Camera-type eye (tissue), 1 donor: ENCODE measurements at places on chromosomes 16 and 17. TPM values are rescaled to one million over a fixed set of nuclear protein-coding genes. Genes with fewer than 3 reads are reported as not detected.

The AKTIP gene
- total RNA-seq, result 52.3 TPM

The TMEM256 gene
- total RNA-seq, result 27.9 TPM

The NPIPA8 gene
- total RNA-seq, result 76.3 TPM

The HOXB6 gene
- total RNA-seq, result not detected

The ERN2 gene
- total RNA-seq, result 0.38 TPM

The CEMP1 gene
- not detected for total RNA-seq

The KRTAP4-4 gene
- total RNA-seq, result not detected

The EPX gene
- total RNA-seq, result not detected

The ESRP2 gene
- total RNA-seq, result 4.6 TPM

The C16orf92 gene
- total RNA-seq, result not detected

The DPH1 gene
- 62.8 TPM for total RNA-seq

The RPA1 gene
- total RNA-seq, result 48.8 TPM

The EVPLL gene
- 0.33 TPM for total RNA-seq

The FGF11 gene
- total RNA-seq, result 7.1 TPM

The SEPTIN12 gene
- total RNA-seq, result not detected

The LRRC75A gene
- 12.1 TPM for total RNA-seq

The SSTR5 gene
- total RNA-seq, result 2.4 TPM

The MPO gene
- total RNA-seq, result 14.1 TPM

The YBX2 gene
- total RNA-seq, result 1.3 TPM

The SLC22A31 gene
- not detected for total RNA-seq

The SPATA2L gene
- 12.7 TPM for total RNA-seq

The TMEM235 gene
- 1.8 TPM for total RNA-seq

The P2RX1 gene
- 1.0 TPM for total RNA-seq

The TBC1D3I gene
- total RNA-seq, result not detected

The ZNF385C gene
- total RNA-seq, result 4.0 TPM

The CDH11 gene
- 424 TPM for total RNA-seq

The CLEC18C gene
- 0.88 TPM for total RNA-seq

The GOSR1 gene
- total RNA-seq, result 89.6 TPM

The ASB16 gene
- 2.4 TPM for total RNA-seq

The PMFBP1 gene
- 3.1 TPM for total RNA-seq

The KRT12 gene
- total RNA-seq, result 50.0 TPM

The HSPB9 gene
- not detected for total RNA-seq

The ASIC2 gene
- total RNA-seq, result 11.5 TPM

The SLC47A2 gene
- 0.55 TPM for total RNA-seq

The TPSG1 gene
- total RNA-seq, result not detected

The PIK3R6 gene
- 2.5 TPM for total RNA-seq

The SLFN14 gene
- total RNA-seq, result 1.0 TPM

The FOXO3B gene
- 21.5 TPM for total RNA-seq
